ENCODE measurements at places on chromosomes 16 and 17. TPM values are rescaled to one million over a fixed set of nuclear protein-coding genes. Genes with fewer than 3 reads are reported as not detected.

Gene XAF1
- 8.7 TPM for total RNA-seq

Gene DBNDD1
- total RNA-seq: 3.5 TPM

Gene NACA2
- not detected for total RNA-seq

DNA sequence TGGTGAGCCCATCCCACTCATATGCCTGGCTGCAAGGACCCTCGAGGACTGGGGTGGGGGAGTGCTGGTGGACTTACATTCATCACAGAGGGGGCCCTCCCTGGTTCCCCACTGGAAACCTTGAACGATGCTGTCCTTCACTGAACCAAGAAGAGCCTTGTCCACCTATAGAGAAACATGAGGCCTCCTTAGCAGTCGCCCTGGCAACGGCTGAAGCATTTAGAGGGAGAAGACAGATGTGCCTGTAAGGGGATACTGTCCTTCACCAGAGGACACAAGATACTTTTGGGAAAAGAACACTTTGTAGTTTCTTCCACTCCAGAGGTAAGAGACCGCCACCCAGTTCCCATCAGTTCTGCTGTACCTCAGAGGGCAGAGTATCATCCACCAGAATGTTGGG is 6.5 kb downstream of the HIGD1B start:
- no peak for DNase-seq

GRCh38 chr17:68657576-68657975 is 56.4 kb upstream of the FAM20A start:
- no peak for DNase-seq
